ENCODE measurements at places on chromosomes 3 and 15.
A peak's percentile ranks its signal among the peaks of the same experiment; 100 is the strongest.

- DNase-seq = no peak
Observed at GRCh38 chr15:70244978-70245542, 147.3 kb upstream of the TLE3 start.

DNA sequence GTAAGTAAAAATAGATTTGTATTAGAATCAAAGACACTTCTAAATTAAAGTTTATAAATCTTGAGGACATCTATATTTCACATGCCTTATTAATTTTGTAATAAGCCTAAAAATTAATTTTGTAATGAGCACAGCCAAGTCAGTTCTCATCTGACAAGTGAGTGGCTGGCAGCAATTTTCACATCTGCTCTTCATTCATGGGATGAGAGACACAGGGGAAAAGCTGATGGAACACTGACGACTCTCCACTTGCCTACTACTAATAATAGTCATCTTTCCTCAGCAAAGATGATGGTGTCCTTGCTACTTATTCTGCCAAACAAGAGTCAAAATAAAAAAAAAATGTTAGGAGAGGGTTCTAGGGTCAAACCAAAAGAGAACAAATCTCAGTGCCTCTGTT is 14.4 kb upstream of the CMSS1 start:
- no peak for DNase-seq

GRCh38 chr15:84684092-84684491 is 26.1 kb upstream of the NMB start:
- DNase-seq = no peak

DNA sequence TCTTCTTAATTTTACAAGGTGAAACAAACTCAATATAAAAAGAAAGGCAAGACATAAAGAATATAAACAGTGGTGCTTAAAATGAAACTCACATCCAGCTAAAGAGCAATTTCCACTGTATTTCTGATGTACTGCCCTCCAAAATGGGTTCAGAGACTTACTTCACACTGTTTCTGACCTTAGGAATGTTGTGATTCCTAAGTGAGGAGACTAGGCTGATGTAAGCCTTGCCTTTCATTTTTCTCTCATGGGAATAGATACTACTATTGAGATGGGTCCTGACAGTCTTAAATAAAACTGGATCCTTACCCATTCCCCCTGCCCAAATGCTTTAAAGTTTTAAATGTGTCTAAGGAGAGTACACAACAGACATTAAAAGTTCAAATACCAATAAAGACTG is 86.9 kb downstream of the CBLB start:
- peak; percentile 28 for DNase-seq

DNA sequence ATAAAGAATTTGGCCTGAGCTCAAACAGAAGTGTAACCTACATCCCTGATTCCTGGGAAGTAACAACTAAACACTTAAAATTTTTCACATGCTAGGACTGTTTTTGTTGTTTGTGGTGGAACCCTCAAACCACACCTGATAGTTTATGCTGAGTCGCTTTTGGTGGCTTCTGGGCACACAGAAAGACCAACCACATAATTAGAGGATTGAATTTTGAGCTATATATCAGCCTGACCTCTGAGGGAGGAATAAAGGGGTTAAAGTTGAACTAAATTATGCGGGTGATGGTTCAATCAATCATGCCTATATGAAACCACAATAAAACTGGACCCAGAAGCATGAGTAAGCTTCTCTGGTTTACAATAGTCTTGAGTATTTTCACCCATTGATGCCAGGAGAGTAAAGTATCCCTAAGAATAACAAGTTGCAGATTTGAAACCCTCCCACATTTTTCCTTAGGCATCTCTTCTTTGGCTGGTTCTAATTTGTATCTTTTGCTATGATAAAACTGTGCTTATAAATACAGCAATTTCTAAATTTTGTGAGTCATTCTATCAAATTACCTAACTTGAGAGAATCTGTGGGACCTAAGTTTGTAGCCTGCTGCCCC is 1304.5 kb upstream of the GBE1 start:
- no peak for DNase-seq

DNA sequence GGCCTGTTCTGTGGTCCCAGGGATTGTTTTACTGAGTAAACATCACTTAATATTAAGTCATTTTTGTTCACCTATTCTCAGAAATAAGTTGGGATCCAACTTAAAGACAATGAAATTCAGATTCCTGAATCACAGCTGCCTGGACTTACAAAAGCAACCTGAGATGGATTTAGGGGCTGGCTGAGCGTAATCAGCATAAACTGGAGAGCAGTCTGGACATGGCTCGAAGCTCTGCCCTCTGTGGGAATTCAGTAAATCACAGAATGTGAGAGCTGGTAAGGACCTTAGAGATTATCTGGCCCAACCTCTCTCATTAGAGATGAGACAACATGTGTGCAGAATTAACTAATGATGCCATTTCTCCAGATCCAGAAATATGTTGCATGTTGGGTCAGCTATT is 23.7 kb downstream of the CCDC80 start:
- no peak for DNase-seq

- DNase-seq = no peak
Observed at GRCh38 chr15:94387442-94387841, 156.1 kb downstream of the MCTP2 start.

- DNase-seq = no peak
Observed at GRCh38 chr3:97552186-97552585, 212.4 kb upstream of the ARL6 start.

DNA sequence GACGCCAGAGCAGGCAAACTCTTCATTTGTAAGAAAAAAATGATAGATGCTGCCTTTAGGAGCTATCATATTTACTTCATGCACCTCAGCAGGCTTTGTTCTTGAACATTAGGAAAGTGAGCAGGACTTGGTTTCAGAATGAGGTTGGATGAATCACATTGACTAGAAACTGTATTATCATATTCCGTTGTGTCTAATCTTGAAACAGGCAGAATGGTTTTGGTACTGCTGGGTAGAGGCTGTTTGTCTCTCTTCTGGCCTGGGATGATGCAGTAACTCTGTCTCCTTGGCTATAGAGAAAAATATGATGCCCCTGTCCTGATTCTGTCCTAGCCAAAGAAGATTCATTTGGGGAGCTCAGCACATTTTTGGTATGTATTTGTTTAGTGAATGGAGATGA is 344.2 kb upstream of the GRM7 start:
- no peak for DNase-seq

DNA sequence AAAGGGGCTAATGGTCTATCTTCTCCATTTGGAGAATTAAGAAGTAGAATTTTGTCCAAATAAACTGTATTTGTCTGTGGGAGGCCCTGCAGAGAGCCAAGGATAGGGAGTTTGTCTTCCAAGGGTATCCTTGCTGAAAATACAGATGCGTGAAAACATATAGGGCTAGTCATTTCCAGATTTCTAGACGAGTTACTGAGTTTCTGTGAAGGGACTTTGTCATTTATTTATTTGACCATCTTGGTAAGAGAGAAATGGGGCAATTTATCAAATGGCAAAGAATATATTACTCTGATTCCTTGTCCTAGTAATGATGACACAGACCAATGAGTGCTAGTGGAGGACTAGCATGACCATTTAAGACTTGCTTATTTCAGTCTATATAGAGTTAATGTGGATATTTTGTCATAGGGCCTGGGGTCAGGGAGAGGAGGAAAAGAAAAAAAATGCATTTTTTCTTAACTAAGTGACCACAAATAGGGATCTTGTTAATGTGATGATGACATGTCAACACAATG is 376.6 kb upstream of the ONECUT1 start:
- no peak for DNase-seq

DNA sequence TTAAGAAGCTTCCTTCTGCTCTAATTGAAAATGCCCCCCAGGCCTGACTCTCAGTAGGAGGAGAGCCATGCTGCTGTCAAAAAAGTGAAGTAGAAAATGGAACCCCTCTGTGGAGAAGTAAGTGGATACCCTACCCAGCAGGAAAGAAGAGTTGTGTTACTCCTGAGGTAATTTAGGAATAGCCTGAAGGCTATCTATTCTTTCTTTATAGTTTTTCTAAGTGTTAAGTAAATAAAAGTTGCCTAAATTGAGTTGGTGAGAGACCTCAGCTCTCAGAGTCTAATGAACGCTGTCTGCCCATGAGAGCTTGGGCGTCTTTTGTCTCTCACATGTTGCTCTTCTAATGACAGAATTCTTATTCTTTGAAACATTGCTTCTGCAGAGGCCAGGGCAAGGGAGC is 116.2 kb downstream of the NSUN3 start:
- DNase-seq = no peak

DNA sequence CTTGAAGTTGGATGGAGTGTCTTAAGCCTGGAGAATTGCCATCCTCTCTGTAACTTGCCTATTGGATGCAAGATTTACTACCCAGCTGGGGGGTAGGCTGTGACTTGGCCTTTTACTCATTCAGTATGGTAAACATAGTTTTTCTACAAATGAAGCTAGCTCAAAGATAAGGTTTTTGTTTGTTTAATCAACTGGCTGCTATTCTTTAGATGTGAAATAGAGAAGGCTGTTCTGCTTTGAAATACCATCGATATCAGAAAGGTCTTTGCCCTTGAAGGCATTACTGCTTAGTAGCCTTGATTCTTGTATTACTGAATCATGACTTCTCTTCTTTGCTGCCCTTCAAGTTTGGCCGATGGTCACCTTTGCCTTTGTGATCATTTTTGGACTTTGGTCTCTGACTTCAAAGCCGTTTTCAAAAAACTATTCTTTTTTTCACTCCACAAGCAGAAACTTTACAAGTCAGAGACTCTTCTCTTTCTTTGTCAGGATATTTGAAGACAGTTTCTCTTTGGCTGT is 83.1 kb downstream of the GAP43 start:
- DNase-seq = no peak

DNA sequence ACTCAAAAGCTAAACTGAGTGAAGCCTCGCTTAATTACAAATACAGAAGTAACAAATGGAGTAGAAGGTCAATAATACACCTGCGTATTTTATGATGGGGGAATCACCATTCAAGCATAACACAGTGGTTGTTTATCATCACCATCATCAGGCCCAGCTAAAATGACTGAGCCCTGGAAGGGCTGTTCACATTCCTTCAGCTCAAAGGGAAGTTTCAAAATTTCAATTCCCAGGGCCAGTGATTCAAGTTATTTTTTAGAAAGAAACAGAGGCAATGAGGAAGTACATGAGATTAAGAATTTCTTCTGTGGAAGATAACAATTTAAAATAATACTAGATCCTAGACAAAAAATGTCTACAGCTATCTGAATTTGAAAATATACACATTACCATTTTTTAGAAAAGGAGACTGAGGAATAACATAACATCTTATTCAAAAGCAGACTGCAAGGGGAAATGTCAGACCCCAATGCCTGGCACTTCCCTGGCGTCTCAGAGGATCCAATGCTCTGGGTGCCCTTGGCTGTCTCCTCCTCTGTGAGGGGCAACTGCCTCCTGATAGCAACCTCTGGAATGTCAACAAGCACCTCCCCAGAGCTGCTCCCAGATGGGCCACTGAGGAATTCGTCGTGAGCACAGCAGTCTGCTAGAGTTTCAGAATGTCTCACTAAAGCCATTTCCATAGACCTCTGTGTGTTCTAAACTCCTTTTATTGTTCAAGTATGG is 22.8 kb downstream of the EHD4 start:
- no peak for DNase-seq

GRCh38 chr3:116378077-116378476 is 67.2 kb downstream of the LSAMP start:
- no peak for DNase-seq

GRCh38 chr3:11570789-11571495 is 72.8 kb downstream of the VGLL4 start:
- DNase-seq = no peak

- DNase-seq = peak; percentile 73
Observed at GRCh38 chr15:74768771-74769342, 13.0 kb upstream of the CSK start.

- no peak for DNase-seq
Observed at GRCh38 chr15:42729409-42729808, 7.5 kb downstream of the CDAN1 start.

GRCh38 chr3:74500257-74500656 is 114.2 kb downstream of the CNTN3 start:
- peak; percentile 8 for DNase-seq

GRCh38 chr15:65100442-65100841 is 14.6 kb downstream of the UBAP1L start:
- DNase-seq = no peak

DNA sequence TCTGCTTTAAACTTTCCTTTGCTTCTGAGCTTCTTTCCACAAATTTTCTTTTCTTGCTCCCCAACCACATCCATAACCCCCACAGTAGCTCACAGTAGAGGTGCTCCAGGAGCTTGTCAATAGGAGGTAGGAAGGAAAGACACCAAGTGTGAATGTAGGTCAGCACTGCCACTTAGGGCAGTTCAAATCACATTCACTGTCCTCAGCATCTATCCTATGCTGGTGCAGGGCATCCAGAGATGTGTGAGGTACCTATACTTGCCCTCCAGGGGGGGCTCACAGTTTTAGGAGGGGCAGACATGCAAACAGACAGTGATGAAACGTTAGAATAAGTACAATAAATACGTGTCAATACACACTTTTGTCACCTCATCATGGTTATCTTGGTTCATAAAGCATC is 1.5 kb upstream of the SPSB4 start:
- no peak for DNase-seq

- no peak for DNase-seq
Observed at GRCh38 chr15:62610265-62610869, 432.2 kb upstream of the TPM1 start.

GRCh38 chr15:27487846-27488245 is 516.9 kb downstream of the GABRG3 start:
- no peak for DNase-seq

DNA sequence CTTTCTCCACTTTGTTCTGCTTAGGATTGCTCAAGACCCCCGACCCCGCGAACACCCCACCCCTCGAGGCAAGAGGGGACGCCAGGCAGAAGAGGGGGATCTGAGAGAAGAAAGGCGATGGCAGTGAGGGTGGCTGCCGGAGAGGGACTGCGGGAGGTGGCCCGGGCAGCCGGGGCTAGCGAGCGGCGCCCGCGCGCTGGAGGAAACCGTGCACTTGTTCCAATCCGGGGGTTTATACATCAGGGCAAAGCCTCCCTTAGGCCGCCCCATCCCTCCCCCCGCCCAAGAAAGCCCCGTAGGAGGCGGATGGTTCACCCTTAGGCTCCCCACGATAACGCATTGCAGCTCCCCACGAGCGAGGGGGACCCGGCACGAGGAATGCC is 475 bp downstream of the ERC2 start:
- DNase-seq = no peak

DNA sequence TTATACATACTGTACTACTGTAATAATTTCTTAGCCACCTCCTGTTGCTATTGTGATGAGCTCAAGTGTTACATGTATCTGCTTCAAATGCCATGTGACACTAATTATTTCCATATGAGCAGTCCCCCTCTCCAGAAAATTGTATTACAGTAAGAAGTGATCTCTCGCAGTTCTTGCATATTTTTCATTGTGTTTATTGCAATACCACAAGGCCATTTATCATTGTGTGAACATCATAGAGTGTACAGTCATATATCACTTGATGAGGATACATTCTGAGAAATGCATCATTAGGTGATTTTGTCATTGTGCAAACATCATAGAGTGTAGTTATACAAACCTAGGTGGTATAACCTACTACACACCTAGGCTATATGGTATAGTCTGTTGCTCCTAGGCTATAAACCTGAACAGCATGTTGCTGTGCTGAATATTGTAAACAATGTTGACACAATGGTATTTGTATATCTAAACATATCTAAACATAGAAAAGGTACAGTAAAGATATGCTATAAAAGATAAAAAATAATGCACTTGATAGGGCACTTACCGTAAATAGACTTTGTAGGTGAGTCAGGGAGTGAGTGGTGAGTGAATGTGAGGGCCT is 189.6 kb upstream of the MLF1 start:
- no peak for DNase-seq

All from AG08395 (cell line).